ENCODE measurements at places on chromosomes 1 and 21. TPM values are rescaled to one million over a fixed set of nuclear protein-coding genes. Genes with fewer than 3 reads are reported as not detected.

GRCh38 chr1:213446496-213446895, 395.5 kb downstream of the RPS6KC1 start:
- no peak for DNase-seq

Gene OLIG2
- not detected for total RNA-seq

Gene KCNC4
- 12.0 TPM for total RNA-seq

DNA sequence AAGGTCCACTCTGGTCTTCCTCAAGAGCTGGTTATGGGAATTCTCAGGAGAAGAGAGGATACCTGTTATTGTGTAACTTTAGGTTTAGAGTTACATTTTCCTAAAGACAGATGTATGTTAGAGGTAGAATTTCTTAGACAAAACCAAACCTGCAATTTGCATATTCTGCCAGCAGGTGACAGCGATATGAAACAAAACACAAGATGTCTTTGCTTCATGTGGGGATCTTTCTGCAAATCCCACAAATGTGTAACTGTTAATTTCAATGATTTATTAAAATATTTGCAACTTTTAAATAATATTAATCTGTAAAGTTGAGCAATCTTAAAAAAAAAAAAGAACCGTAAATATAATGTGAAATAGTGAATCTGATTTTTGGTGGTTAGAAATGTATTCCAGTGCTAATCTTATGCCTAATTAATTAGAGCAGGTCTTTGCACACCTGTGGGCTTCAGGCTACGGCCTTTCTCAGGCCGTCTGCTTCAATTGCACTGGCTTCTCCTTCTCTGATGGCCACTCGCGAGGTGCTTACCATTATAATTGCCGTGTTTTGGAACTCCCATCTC, 33.4 kb downstream of the FAM78B start:
- DNase-seq, result no peak

DNA sequence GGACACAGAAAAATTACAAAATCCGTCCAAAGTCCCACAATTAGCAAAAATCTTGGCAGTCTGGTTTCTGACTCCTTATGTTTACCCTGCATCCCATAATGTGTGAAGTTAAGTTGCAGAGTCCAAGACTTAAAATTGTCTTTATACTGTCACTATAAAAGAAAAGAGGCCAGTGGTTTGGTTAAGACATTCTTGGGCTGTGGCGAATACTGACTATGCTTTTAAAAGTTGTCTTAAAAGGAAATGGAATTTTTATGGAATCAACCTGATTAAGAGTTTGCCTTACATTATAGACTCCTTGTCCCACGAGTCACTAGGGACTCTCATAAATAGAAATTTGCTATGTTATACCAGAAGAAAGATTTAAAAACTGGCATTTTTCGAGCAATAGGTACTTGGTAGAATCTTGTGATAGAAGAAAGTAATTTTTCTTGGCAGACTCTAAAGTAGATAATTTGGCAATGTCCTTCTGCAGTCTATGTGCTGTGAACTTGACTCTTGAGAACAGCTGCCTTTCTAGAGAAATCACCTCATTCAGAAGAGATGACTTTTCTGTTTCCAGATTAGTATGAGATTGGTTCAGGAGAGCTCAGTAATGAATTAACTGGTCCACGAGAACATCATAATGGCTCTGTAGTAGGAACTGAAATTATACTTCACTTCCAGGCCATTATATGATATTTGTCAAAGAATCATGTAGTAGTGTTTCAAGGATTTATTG, 31.8 kb downstream of the NTNG1 start:
- no peak for DNase-seq

DNA sequence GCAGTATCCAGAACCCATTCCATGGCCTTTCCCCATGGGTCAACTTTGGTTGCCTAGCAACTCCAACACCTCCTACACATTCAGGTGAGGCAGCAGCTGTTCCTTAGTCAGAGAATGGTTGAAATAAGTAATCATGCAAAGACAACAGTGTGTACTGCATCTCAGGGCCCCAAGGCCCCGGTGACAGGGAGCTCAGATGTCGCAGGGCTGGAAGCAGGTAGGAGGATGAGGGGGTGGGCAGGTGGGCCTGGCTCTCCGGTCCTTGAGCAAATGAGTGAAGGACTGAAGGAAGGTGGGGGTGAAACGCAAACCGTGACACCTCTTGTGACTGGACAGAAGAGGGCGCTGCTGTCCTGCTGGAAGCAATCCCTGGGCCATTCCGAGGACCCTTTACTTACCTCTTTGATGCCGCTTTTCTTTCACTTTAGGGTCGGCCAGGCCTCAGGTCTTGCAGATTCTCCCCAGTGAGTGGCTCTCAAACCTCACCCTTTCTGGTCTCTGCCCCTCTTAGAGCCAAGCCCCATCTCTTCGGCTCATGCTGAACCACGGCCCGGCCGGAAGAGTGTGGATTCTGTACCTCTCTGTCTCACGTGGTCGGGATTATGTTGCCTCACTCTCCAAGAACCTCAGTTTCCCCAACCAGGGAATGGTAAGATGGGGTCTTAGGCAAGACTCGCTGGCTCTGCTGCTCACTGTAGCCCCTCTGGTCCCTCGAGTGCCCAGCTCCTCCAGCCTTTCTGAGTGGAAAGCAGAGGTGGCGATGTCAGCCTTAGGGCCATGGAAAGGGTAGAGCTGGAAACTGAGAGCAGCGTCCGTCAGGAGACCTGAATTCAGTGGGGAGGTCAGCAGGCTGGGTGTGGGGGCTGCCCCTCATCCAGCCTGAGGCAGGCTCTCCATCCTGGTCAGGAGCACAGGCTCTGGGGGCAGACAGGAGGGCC, 5.6 kb upstream of the KCNA10 start:
- DNase-seq, result no peak

DNA sequence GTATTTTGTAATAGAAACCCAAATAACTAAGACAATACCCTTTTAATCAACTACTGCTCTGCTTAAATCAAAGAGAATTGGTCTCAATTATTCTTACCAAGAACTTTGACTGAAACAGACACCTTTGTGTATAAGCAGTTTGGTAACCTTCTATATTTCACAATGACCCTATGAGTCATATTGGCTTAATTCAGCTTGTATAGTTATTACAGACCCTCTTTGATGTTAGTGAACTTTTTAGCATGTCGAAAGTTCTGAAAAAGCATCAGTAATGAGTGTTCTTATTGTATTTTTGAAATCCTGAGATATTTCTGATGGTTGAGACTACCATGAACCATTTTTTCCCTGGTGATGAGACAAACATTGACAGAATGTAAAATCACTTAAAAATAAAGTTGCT, 43.3 kb upstream of the RABGAP1L start:
- no peak for DNase-seq

DNA sequence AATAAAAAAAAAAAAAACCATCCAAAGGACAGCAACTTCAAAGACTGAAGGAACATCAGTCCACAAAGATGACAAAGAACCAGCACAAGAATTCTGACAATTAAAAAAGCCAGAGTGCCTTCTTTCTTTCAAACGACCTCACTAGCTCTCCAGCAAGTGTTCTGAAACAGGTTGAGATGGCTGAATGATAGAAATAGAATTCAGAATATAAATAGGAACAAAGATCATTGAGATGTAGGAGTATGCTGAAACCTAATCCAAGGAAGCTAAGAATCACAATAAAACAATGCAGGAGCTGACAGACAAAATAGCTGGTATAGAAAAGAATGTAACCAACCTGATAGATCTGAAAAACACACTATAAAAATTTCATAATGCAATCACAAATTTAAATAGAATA, 218.2 kb downstream of the GIPC2 start:
- no peak for DNase-seq

DNA sequence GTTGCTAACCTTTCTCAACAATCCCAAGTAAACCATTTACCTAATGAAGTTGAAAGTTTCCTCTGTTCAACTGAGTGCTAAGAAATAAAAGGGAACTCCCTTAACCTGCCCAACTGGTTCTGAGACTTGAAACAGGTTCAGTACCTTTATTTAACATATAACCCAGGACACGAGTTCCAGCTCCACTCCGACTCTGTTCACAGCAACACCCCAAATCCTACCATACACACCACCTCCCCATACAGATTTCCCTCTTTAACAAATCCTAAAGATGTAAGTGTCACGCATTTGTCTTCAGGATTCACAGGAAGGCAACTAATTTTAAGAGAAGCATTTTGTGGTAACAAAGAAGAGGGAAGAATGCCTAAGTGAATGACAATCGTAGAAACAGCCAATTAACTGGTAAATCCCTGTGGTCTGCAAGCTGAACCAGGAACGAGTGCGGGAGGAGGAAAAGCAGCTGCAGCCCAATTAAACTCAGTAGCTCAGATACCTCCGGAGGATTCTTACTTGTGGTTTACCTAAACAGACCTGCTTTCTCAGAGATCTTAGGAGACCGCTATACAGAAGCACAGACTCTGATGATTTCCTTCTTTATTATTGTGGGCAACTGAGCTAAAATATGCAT, 134.5 kb upstream of the MAGI3 start:
- no peak for DNase-seq

DNA sequence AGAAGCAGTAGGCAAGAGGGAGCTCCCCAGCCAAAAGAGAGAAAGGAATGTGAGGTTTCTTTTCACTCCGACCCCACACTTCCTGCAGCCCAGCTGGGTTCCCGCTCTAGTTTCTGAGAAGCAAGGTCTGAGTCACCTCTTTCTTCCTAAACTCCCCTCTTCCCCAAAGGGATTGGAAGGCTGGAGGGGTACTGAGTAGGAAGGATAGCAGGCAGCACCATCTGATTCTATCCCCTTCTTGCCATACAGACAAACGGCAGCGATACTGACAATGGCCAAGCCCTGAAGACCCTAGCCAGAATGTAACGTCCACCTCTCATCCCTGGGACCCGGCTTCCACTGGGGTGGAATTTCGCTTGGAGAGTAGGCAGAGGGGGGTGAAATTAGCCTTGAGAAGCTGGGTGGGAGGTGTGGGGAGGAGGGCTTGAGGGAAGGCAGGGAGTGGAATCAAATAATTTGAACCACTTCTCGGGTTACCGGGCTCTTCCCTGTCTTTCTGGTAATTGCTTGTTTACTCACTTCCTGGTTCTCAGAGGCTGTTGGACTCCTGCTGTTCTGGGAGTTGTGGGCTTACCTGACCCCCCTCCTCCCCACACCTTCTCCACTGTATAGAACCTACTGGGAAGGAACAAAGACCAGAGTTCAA, 13.2 kb downstream of the IER5 start:
- no peak for DNase-seq

Gene CDK18
- 6.1 TPM for total RNA-seq

DNA sequence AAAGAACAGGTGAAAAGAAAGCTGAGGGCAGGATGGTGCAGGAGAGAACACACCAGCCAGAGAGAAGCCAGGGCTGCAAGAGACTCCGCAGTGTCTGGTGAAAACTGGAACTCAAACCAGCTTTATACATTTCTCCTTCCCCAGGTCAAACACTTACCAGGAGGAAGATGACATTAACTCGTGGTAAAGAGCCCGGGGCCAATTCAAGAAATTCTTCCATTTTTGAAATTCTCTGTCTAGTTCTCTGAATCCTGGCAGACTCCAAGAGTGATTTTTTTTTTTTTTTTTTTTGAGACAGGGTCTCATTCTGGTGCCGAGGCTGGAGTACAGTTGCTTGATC, 25.8 kb upstream of the SIPA1L2 start:
- DNase-seq, result no peak

Gene FMO4
- total RNA-seq, result 1.8 TPM

DNA sequence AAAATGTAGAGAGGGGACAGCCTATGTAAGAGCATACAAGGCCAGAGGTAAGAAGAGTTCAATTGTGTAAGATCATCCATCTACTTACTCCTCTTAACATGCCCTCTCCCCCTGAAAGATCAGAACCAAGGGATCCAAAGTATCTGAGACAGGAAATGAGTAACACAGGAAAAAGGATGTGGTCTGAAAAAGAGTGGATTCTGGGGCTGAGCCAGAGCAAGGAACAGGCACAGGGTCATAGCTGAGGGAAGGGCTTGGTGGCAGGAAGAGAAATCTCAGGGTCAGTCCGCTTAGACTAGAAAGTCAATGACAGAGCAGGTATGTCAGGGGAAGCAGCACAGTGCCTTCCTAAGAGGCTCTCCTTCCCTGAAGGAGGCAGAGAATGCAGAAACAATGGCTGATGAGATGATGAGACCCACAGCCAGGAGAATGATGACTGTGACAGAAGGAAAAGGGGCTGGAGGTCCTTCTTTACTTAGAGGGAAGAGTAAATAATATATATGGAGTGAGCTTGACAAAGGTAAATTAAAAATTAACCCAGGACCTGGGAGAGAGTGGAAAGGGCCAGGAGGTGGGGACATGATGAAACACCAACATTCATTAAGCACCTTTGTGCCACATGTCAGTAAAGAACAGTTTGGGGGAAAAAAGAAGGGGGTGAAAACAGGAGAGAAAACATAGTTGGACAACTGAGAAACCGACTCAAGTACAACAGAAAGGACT, 26.2 kb upstream of the A3GALT2 start:
- DNase-seq, result no peak

DNA sequence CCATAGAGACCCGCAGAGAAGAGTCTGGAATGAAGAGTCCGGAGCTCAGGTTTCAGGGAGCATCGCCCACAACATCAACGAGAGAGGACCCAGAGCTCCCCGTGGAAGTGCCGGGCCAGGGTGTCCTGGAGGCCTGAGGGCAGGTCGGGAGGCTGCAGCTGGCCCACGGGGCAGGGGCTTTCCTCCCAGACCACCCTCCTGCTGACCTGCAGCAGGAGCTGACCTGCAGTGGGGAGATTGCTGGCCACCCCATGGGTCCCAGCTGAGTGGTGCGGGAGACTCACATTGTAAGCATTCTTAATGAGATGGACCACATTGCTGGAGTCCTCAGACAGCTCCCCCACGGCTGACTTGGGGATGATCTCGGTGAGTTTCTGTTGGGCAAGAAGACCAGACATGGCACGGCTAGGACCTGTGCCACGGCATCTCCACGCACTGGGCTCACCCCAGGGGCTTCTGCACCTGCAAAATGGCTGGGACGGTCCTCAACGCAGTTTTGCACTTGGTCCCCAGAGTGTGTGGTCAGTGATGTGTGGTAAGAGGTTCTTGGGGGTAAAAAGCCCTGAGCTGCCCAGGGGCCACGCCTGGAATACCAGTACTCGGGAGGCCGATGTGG, 21.3 kb upstream of the PTTG1IP start:
- no peak for DNase-seq

DNA sequence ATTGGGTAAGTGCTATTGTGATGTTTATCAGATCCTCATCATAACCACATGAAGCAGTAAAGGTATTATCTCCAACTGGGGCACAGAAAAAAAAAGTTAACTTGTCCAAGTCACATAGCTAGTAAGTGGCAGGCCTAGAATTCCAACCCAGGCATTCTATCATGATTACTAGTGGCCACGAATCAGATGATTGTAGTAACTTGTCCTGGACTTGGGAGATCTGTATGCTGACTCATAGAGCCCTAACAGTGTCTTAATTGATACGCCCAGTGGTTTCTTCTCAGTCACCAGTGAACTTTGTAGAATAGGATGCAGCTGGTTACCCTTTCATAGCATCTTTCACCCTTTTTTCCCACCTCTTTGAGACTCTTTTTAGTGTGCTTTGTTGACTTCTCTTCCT, 91.1 kb upstream of the UBE2U start:
- DNase-seq, result no peak

Measured in omental fat pad (tissue), 4 donors.